ENCODE measurements at places on chromosomes 6 and 20.

DNA sequence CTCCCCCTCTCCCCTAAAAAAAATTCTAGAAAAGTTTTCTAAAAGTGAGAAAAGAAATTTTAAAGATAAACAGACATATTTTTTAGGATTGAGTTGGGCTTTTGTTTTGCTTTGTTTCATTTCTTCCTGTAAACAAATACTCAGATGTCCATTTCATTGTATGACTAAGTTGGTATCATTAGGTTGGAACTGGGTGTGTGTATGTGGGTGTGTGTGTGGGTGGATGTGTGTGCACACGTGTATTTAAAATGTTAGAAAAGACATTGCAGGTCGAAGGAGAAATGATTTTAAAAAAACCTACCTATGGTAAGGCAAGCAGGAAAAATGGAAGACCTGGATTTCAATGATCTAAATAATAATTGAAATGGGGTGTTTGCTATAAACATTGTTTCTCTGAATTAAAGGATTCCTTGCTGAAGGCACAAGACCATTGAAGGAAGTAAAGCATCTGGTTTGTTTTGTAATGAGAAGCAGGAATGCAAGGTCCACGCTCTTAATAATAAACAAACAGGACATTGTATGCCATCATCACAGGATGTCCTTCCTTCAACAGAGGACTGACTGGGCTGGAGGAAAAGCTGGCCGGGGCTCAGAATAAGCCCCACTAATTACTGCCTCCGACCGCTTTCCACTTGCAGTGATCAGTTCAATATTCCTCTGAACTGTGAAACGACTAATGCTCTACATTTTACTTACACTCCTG is 996 bp upstream of the PRDM1 start:
- no peak for DNase-seq

- no peak for DNase-seq
Observed at GRCh38 chr20:7716286-7716972, 223.8 kb downstream of the HAO1 start.

GRCh38 chr6:113464536-113464935 is 392.6 kb upstream of the MARCKS start:
- no peak for DNase-seq

- DNase-seq, result no peak
Observed at GRCh38 chr6:124040655-124041054, 237.0 kb downstream of the NKAIN2 start.

GRCh38 chr6:48184648-48185047 is 73.7 kb upstream of the PTCHD4 start:
- no peak for DNase-seq

DNA sequence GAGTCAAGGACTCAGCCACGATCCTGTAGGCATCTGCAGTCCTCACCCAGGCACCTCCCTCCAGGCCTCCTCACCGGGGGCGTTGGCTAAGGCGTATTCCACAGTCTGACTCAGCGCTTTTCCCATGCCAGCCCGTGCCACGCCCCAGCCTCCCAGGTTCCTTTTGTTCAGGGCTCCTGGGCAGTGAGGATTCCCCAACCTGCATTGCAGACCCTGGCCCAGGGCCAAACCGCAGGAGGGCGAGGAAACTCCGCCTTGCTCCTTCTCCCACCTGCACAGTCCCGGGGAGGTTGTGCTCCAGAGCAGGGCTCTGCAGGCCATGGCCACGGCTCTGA is 202.8 kb upstream of the CST7 start:
- DNase-seq, result no peak

GRCh38 chr20:50587291-50587961 is 77.2 kb downstream of the PTPN1 start:
- DNase-seq, result no peak

DNA sequence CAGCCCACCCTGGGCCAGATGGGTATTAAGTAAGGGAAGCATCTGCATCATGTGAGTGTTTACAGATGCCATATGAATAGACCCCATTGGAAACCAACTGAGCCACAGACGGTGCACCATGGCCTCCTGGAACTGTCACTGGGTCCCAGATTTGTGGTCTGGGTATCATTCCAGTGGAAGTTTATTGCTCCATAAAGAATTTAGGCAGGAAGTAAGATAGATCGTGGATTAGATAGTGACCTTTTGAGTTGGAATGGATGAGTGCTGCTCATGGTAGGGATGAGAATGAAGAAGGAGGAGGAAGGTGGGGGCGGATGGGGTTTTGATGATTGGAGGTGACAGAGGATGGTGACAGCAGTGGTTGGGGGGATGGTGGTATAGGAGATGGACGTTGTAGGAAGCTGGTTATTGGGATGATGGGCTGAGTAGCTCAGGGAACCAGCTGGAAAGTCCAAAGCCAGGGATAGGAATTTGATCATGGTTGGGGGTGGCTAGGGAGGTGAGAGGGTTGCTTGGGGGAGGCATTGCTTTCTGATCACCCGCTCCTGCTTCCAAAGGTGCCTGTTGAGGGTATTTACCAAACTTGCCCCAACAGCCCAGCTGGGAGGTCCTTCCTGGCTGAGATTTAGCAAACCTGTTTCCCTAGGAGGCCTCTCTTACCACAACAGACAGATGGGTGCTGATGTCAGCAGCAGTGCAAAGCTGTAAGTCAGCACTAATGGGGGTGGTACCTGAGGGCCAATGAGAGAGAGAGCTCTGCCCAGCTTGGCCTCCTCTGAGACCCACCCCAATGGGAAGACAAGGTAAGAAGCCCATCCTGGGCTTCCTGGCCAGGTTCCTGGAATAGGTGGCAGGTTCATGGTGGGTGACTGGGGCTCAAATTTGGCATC is 78.0 kb downstream of the VEGFA start:
- no peak for DNase-seq

GRCh38 chr6:143614235-143614634 is 63.5 kb upstream of the PHACTR2 start:
- DNase-seq, result no peak

DNA sequence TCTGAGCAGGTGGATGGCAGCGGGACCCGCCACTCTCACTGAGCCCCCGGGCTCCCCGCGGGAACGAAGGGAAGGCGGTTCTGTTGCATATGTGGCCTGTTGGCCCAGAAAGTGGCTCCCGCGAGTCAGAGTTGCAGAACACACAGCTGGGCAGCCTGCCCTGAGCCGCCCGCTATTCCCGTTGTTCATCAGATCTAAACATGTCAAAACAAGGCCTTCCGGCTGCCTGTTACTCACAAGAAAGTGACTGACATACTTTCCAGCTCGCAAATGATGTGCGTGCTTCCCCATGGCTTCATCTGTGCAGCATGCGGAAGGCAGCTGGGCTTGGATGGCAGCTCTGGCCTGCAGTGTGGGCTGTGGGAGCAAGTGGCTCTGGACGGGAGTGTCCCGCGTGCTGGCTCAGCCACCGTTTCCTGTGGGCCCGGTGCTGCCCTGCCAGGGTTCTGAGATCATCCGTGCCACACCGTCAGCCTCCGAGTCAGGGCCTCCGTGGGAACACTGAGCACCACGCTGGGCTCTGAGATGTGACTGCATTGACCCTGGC is 227.3 kb downstream of the ERMARD start:
- no peak for DNase-seq

DNA sequence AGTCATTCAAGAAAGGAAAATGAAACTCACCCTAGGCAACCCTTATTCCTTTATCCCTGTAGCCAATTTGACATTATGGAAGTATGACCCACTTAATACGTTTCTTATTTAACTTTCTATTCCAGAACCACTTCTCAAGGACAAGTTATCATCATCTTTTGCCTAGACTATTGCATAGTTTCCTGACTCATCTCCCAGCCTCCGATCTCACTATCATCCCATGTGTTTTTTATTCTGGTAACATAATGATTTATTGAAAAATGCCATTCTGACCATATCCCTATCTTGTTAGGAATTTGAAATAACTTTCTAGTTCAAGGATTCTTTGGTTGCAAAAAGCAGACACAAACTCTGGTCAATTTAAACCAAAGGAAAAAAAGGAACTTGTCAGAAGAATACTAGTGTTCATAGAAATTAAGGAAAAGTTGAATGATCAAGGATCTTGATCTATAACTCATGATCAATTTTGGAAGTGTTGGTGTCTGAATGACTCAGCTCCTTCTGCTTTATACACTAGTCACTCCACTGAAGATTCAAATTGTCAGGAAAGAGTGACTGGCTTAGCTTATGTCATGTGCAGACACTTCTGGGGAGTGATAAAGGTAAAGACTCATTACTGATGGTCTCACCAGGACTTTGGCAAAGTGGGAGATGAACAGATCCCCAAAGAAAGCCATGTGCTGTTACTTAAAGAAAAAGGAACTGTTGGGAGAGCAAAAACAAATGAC is 8.5 kb upstream of the TINAG start:
- no peak for DNase-seq

- DNase-seq, result no peak
Observed at GRCh38 chr20:5470943-5471342, 154.2 kb upstream of the PROKR2 start.

DNA sequence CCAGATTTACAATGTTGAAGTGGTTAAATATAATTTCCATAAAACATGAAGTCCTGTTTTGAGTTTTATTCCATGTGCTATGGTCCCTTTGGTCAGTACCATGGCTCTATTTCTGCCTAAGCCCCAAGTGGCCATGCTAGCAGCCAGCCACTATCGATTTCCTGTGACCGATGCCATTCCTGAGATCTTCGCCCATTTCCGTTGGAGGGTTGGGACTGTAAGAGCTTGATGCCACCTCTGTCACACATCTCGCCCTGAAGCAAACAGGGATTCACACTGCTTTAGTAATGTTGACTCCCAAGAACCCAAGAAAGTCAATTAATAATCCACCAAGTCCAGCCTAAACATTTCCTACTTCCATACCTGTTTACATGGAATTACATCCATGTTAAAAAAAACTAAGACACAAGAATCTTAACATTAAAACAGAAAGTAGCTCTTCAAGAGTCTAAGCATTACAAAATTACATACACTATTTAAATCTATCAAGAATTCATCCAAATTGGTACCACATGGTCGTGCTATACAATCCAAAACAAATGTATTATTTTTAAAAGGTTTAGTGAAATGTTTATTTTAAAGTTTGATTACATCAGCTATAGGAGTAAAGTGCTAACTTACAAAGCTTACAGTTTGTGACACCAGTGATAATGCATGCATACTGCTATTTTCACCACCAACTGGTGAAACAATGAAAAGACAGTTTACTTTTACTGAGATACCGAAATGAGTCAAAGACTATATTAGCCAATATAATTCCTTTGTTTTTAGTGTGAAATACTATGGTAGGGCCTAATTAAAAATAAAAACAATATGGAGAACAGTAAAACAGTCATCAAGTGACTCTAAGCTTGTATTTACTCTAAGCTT is 2.5 kb downstream of the RBM39 start:
- no peak for DNase-seq

- DNase-seq, result no peak
Observed at GRCh38 chr6:53523511-53524454, 21.1 kb downstream of the GCLC start.

- no peak for DNase-seq
Observed at GRCh38 chr6:84447651-84448050, 220.2 kb upstream of the CEP162 start.

GRCh38 chr6:31472259-31472658 is 25.7 kb upstream of the MICB start:
- no peak for DNase-seq

GRCh38 chr6:25452031-25452430 is 172.9 kb downstream of the CARMIL1 start:
- DNase-seq, result no peak

DNA sequence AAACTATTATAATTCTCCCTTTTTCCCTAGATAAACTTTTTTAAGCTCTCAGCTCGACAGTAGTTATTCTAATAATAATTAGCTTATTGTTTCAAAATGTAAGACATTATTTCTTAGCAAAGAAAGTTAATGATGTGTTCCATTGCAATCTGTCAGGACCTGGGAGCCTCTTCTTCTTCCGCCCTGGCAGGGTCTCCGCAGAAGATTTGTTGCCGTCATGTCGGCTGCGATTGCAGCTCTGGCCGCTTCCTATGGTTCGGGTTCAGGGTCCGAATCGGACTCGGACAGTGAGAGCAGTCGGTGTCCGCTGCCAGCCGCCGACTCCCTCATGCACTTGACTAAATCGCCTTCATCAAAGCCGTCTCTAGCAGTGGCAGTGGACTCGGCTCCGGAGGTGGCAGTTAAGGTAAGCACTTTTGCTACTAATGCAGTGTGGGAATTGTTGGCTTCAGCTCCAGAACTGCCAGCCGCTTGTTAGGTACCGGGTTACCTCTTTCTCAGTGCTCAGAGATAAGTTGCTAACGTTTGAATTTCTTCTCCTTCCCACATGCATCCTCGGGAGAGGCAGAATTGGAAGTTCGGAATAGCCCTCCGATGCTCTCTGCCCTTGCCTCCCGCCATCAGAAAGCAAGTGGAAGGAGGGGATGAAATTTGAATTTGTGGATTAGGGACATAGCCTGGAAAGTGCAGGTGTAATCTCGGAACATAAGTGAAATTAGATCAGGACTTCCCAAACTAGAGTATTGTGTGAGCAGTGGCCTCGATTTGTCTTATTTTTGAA is at the start of gene CDC40:
Gene CDC40, plus strand, starts transcription at position 200 of the 781 bp plus-strand sequence. Its CDS starts 18 bp downstream, at position 218.
- DNase-seq, result peak; percentile 38

DNA sequence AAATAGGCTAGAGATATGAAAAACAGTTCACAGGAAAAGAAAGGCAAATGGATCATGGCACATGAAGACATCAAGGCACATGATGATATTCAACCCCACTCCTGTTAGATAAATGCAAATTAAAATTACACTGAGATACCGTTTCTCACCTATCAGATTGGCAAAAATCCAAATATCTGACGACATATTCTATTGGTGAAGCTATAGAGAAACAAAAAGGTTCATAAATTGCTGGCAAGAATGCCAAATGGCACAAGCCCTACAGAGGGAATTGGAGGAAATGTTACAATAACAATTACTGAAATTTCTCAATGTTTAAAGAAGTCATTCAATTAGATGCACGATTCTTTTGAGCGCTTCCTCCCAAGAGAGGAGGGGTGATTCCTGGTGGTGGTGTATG is 45.3 kb upstream of the DSN1 start:
- DNase-seq, result no peak

- DNase-seq, result no peak
Observed at GRCh38 chr20:63709149-63709527, 1.3 kb downstream of the ZGPAT start.

DNA sequence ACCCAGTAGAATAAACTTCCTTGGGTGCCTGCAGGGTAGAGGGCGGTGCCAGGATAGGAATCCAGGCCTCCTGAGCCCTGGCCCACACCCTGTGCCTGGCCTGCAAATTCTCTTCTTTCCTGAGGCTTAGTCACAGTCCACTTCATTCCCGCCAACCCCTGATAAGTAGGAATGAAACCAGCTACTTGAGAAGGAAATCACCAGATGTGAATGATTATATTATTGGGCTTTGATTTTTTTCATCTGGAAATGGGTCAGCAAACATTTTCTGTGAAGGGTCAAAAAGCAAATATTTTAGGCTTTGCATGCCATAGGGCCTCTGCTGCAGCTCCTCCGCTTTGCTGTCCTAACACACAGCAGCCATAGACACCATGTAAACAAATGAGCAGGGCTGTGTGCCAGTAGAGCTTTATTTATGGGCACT is 50.2 kb downstream of the STK35 start:
- no peak for DNase-seq

DNA sequence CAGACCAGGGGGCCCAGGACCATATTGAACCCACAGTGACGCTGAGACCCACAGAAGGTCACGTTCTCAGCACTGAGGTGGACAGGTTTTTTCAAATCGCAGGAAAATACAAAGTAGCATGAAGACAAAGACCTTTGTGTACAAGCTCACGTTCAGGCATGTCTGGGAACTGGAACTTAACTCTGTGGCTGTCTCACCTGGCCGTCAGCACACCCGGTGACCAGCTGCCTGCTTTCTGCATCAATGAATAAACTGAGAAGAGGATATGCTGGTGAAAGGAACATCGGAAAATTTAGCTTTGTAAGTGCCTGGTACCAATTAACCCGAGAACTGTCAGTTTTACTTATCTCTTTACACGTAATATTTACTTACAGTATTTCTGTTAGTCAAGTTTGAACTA is 36.5 kb downstream of the WDR27 start:
- DNase-seq, result no peak

GRCh38 chr6:85273870-85274269 is 176.0 kb upstream of the NT5E start:
- no peak for DNase-seq
